ENCODE measurements at places on chromosomes 7 and 10.

GRCh38 chr10:75408911-75409885 lies 7.6 kb upstream of the ZNF503 start:
- peak; percentile 86 for DNase-seq

DNA sequence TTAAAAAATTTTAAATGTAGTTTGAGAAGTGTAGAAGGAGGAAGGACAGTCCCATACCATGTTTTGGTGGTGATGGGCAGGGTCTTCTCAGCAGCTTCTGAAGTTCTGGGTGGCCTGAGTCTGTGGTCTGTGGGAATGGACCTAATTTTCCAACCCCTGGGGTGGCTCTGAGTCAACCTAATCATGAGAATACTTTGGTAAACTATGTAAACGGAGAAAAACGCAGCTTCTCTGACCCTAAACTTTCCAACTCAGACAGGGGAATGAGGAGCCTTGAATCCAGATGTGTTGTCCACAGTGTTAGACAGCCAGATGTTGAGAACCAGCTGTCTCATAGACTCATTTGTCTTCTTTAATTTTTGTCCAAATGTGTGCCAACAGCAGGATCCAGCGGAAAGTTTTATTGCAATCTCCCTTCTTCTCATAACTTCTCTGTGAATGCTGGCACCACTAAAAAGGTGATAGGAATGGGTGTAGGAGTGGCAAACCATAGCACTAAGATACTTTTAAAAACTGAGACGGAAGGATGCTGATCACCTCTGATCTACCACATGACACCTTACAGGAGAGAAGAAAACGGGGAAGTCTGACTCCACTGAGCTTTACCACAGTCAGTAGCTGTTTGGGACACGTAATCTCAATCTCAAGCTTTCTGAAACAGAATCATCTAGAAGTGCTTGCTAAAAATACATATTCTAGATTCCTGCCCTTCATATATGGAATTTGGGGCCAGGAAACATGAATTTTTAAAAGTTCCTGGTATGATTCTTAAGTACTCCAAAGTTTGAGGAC lies 90.5 kb upstream of the PHYHIPL start:
- no peak for DNase-seq

DNA sequence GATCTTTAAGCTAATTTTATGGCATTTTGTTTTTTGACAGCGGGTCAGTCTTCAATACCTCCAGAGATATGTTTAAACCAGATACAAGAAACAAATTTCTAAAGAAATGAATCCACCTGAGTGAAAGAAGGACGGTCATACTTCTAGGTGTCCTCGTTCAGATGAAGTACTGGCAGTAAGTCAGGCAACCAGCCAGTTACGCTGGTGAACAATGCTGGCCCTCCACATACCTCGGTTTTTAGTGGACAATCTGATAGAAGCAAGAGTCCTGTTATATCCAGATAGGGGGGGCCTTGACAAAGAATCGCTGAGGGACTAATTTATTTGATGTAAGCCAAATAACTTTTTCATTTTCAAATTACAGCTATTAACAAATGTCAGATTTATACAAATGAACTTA lies 266.4 kb upstream of the KLF14 start:
- no peak for DNase-seq

- DNase-seq, result no peak
These were observed 104.0 kb downstream of the PON1 start for GRCh38 chr7:95220328-95220727.

GRCh38 chr7:151238924-151239836 lies 6.9 kb downstream of the CHPF2 start:
- DNase-seq, result no peak

GRCh38 chr7:28180031-28180363 lies 598 bp downstream of the JAZF1 start:
- DNase-seq, result peak; percentile 58

- DNase-seq, result no peak
These were observed 16.1 kb upstream of the NDST2 start for GRCh38 chr10:73827346-73828089.

DNA sequence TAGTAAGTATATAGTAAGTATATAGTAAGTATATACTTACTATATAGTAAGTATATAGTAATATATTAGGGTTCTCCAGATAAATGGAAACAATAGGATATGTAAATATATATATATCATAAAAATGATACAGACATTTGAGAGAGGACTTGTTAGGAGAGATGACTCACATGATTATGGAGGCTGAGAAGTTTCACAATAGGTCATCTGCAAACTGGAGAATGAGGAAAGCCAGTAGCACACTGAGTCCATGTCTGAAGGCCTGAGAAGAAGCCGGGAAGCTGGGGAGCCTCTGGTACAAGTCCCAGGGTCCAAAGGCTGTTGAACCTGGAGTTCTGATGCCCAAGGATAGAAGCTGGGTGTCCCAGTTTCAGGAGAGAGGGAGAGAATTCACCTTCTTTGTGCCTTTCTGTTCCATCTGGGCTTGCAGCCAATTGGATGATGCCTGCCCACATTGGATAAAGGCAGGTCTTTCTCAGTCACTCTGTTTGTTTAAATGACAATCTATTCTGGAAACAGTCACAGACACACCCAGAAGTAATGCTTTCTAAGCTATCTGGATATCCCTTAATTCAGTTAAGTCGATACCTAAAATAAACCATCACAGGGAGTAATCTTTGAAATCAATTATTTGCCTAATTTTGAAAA lies 205.5 kb upstream of the CDC14C start:
- DNase-seq, result no peak

DNA sequence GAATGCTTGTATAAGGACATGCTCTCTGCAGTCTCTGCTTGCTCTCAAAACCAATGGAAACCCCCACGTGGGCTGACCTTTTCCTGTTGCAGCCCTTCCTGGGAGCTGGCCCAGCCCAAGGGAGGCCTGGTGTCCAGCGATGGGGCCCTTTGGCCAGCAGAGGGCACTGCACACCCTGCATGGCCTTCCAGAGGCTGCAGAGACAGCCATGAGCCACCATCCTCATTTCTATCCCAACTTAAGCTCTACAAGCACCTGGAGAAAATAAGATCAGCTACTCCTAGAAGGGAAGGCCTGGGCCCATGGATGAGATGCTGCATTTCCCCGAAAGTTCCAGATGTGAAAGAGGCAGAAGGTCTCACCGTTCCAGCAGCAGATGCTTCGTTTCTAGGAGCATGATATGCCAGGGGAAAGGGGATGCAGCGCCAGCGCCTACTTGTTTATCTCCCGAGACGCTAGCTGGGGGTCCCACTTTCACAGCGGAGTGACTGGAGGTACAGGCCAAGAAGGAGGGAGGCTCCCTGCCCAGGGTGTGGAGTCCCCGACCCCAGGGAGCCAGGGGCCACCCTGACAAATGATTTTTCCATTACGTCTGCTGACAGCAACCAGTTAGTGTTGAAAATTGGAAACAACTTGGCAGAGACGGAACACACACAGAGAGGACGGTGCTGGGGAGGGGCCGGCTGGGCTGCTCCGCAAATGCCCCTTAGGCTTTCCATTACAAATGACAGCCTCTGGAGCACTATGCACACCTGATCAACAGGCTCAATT lies 106.4 kb downstream of the ZRANB1 start:
- DNase-seq, result peak; percentile 73

GRCh38 chr10:110356628-110357245 lies 52.0 kb upstream of the SMNDC1 start:
- DNase-seq, result no peak

DNA sequence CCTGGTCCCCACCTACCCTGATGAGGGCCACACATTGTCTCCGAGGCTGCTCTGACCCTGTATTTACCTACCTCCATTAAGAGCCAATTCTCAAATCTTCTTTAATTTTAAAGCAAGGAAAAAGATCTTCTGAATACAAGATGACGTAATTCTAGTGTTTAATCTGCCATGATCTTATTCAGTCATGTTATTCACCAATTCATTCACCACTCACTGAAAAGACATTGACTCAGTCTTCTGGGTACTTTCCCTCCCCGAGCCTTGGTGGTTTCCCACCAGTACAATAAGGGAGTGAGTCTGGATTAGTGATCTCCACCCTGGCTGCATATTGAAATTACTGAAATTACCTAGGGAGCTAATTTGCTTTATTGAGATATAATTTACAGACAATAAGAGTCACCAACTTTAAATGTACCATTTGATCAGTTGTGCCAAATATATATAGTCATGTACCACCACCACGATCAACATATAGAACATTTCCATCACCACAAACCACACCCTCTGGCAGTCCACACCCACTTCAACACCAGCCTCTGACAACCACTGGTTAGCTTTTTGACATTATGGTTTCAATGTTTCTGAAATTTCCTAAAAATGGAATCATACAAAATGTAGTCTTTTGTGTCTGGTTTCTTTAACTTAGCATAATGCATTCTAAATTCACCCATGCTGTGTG lies 117.5 kb upstream of the UNC5B start:
- no peak for DNase-seq
